CD14-positive monocyte (primary cell): ENCODE measurements at places on chromosomes 5 and 9.

DNA sequence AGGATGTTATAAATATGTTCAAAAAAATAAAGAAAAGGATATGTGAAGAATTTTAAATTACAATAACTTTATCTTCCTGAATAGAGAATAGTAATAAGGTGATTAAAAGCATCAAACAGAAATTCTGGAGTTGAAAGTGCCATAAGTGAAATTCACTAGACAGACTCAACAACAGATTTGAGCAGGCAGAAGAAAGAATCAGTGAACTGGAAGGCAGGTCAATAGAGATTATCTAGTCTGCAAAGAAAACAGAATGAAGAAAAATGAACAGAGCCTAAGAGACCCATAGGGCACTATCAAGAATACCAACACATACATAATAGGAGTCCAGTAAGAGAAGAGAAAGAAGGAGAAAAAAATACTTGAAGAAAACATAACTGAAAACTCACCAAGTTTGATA lies 162.1 kb downstream of the ROR2 start:
- no peak for DNase-seq

DNA sequence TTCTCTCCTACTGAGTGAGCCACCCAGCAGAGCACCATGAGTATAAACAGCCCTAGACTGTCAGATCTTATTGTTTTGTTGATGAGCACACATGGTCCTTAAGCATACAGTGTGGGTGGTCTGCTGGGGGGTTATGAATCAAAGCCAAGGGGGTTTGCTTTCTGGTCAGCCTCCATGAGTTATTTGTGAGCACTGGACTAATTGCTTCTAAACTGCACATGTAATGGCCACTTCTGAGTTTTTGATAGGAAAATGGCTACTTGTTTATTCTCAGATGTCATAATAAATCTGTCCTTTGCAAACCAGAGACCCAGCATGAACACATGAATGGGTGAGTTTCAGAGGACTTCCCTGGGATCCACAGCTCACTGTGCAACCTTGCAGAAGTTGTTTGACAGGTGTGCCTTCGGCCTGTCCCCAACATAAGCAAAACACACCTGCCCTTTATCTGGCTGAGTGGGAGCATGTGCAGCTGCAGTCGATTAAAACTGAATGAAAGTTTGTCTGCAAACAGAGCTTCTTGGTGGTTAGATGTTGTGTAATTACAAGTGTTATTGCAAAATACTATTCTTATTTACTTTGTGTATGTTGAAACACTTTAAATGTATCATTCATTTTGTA lies 35.9 kb downstream of the MAMDC2 start:
- DNase-seq = peak; percentile 66

DNA sequence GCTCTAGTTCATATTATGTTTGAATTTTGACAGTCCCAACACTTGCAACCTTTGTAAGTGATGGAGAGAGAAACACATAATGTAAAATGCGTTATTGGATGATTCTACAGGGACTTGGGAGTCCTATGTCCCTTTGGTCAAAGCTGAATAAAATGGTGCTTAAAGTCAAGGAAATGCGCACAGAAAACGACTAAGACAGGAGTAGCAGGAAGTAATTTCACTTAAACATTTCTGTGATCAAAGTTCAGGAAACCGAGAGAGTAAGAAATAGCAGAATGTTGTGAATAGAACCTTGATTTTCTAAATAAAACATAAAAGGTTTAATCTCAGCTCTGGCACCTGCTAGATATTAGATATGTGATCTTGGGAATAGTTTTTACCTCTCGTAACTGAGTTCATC lies 2339.2 kb downstream of the MAT2B start:
- no peak for DNase-seq

DNA sequence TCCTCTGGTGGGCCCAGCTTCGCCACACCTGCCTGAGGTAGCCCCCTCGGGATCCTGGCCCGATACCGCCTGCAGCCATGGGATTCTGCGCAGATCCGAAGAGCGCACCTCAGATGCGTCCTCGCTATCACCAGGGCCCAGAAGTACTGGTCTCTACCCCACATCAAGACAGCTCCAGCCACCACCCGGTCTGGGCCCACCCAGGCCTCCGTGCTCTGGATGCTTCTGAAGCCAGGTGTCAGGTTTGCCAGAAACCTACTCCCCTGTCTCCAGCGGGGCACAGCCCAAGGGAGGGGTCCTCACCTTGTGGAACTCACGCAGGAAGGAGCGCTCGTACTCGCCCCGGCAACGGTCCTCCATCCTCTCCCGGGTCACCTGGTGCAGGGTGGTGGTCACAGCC lies 2.4 kb downstream of the ANAPC2 start:
- no peak for DNase-seq

DNA sequence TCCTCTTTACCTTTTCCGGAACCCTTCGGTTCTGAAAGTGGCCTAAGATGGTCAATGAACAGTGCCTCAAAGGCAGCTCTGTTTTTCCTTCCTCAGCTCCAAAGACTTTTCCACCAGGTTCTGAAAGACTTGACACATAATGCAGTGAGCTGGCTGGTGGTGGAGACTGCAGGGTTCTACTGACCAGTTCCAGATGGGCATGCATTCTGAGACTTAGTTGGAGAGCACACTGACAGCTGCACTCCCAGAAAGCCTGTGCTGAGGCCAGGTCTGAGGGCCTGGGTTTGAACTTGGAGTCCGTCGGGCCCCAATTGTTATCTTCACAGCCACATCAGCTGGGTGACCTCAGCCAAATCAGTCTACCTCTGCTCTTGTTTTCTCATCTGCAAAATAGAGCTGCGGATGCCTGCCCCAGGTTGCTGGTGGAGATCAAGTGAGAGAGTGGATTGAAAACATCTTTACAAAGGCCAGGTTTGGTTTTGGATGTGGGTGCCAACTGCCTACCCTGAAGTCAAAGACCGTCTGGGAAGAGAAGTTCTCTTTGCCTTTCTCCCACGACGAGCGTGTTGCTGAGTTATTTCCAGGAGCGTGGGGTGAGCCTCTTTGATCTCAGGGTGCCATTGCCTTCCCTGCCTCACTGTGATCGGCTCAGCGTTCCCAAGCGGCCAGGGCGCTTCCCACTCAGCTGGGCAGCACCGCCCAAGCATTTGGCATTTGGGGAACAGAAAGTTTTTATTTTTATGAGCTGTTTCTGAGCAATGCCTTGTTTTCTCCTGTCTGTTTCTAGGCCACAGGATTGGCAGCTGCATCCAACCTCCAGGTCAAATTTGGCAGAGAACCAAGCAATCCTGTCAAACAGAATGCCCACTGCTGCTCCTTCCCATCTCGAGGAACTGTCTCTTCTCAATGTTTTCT lies 54.9 kb downstream of the RAD23B start:
- no peak for DNase-seq

- DNase-seq = no peak
Measured at GRCh38 chr5:134252671-134253070, 26.8 kb upstream of the PPP2CA start.

GRCh38 chr5:54757541-54757940 lies 227.9 kb downstream of the ESM1 start:
- no peak for DNase-seq

- no peak for DNase-seq
Measured at GRCh38 chr9:10048994-10049393, 563.8 kb downstream of the PTPRD start.

DNA sequence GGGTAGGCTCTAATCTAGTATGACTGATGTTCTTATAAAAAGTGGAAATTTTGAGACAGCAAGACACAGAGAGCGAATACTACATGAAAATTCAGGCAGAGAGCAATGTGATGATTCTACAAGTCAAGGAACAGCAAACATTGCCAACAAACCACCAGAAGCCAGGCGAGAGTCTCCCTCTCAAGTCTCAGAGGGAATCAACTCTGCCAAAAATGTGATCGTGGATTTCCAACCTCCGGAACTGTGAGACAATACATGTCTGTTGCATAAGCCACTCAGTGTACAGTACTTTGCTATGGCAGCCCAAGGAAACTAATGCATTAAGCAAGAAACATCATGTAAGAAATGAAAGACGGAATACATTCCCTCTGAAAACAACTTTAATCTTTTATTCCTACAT lies 52.1 kb upstream of the CCNG1 start:
- no peak for DNase-seq

- DNase-seq = no peak
Measured at GRCh38 chr9:95710446-95710845, 165.0 kb upstream of the ERCC6L2 start.

DNA sequence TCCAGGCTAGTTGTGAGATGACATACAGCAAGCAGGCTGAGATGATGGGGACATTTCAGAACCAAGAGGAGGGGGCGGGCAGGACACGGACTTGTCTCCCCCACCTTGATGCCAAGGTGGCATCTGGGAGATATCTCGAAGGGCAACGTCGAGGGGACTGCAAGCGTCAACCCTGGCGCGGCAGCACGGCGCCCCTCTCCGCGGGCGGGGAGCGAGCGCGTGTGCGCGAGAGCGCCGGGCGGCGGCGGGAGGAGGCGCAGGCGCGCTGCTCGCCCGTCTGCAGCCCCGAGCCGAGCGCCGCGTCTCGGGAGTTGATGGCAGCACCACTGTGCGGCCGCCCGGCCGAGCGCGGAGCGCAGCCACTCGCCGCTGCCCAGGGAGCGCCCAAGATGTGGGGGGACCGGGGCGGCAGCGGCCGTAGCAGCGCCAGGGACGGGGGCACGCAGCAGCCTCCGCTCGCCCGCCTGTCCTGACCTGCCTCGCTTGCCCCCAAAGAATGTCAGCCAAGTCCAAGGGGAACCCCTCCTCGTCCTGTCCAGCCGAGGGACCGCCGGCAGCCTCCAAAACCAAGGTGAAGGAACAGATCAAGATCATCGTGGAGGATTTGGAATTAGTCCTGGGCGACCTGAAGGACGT lies at the start of gene PRR16:
PRR16 (plus strand) TSS at position 310 of the 636 bp plus-strand sequence.
- DNase-seq = peak; percentile 46

- DNase-seq = no peak
Measured at GRCh38 chr9:131382850-131383729, 10.8 kb upstream of the PRRC2B start.

DNA sequence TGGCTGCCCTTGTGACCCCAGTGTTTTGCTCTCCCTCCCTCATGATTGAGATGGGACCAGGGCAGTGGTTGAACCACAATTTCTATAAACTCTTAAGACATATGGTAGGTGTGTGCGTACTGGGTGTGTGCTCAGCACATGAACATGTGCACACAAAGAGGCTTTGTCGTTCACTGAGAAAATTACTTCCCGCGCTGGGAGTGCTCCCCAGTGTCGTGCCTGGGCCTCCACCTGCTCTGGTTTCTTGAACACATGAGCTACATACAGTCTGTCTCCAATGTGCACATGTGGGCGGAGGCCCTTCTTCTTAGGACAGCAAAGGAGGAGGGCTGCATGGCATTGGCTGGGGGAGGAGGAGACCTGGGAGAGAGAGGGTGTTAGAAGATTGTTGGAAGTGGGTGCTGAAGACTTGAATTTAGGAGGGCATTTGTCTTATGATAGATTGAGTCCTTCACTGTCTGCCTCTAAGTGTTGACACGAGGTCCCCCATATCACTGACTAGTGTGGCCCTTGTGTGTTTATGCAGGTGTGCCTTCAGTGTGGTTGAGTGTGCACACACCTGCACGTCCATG lies 170.0 kb downstream of the CACNA1B start:
- DNase-seq = no peak

GRCh38 chr5:148084269-148084668 lies 20.5 kb downstream of the SPINK5 start:
- DNase-seq = no peak

DNA sequence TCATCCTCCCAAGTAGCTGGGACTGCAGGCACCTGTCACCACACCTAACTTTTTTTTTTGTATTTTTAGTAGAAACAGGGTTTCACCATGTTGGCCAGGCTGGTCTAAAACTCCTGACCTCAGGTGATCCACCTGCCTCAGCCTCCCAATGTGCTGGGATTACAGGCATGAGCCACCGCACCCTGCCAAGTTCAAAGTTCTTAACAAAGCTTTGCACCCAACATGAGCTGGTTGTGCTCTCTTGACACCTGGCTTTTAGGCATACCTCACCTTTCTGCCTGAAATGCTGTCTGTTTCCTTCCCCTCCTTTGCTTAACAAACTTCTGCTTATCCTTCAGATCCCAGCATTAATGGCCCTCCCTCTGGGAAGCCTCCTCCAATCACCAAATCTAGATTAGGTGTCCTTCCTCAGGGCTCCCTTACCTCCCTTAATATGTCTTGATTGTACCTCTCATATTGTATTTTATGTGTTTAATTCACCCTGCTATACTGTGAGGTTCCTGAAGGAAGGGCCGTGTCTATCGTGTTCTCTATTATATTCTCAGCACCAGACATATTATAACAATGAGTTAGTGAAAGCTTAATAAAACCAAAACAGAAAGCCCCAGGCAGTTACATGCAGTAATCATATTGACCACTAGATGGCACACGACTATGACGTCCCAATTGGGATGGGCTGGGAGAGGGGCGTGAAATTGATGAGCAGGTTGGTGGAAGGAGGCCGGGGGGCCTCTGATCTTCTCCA lies 62.9 kb upstream of the PPARGC1B start:
- DNase-seq = peak; percentile 36

DNA sequence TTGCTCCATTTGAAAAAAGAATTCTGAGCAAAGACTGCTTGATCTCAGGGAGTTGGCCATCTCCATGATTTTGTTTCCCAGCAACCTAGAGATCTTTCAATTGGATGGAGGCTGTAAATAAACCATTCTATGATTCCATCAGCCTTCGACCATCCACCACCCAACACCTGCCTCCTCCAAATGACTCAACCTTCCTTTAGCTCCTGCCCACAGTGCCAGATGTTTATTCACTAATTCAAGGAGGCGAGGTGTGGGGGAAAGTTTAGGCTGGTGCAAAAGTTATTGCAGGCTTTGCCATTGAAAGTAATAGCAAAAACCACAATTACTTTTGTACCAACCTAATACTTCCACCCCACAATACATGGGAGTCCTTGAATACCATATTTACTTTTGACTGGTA lies 327.5 kb downstream of the CAAP1 start:
- no peak for DNase-seq
